ENCODE measurements at places on chromosomes 5 and 9.
A peak's percentile ranks its signal among the peaks of the same experiment; 100 is the strongest.

- peak; percentile 31 for DNase-seq
These were observed 70.0 kb upstream of the KLF9 start for GRCh38 chr9:70484232-70485130.

- DNase-seq, result peak; percentile 37
These were observed 9.3 kb downstream of the ZNF622 start for GRCh38 chr5:16456103-16456832.

DNA sequence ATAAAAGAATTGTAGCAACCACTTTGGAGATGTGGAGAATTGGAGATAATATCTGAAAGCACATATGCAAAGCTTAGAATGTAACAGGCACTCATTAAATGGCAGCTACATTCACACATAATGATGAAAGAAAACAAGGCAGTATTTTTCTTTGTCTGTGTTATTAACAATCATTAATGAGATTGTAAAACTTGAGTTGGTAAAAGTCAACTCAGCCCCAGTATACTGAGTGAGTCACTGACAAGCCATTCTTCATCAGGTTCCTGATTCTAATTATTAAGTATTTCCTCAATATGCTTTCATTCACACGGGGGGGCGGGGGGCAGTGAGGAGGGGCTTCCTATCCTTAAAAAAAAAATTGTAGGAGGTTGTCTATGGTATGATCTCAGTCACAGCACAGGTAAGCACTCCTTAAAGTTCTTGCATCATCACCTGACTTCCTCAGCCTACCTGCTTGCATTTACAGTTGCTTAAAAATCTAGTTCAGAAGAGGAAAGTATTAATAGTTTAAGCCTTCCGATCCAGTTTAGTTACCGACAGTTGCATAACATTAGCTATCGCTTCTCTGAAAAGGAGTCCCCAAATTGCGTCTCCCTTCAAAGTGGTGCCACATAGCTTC lies 379.8 kb downstream of the EFNA5 start:
- no peak for DNase-seq

DNA sequence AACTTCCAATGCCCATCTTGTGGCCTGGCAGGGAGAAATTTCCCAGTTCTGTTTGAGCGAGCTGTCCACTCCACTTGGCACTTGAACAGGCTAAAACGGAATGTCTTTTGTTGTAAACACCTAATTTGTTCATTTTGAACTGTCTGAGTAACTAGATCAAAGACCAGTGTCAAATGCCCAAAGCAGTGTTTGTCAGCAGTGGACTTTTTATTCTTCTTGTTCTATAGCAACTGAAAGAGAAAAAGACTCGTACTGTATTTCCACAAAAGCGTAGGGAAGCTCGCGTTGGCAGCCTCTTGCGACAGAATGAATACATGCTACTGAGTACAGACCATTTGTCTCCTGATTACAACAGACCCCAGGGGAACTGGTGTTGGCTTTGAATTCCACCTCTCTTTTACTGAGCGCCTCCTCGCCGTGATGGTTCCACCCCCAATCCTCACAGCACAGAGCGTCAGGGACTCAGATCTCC lies 601.8 kb upstream of the ZNF608 start:
- no peak for DNase-seq

Data from HL-60 (cell line).